ENCODE measurements at places on chromosomes 12 and 14.

DNA sequence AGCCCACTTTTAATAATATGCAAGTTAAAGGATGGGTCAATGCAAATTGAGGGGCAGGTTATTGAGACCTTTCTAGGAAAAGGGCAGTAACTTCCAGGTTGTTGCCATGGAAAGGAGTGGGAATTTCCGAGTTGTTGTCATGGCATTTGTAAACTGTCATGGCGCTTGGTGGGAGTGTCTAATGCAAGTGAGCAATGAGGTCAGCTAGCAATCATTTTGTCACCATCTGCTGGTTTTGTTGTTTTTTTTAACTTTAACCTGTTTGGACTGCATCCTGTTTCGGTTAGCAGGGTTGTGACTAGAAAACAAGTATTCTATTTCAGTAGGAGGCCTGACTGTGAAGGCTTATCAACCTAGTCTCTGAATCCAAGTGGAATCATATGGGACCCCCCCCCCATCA lies 85.8 kb upstream of the TSPAN11 start:
- peak; percentile 37 for DNase-seq

GRCh38 chr12:1906579-1906978 lies 11.9 kb downstream of the CACNA2D4 start:
- DNase-seq, result no peak

DNA sequence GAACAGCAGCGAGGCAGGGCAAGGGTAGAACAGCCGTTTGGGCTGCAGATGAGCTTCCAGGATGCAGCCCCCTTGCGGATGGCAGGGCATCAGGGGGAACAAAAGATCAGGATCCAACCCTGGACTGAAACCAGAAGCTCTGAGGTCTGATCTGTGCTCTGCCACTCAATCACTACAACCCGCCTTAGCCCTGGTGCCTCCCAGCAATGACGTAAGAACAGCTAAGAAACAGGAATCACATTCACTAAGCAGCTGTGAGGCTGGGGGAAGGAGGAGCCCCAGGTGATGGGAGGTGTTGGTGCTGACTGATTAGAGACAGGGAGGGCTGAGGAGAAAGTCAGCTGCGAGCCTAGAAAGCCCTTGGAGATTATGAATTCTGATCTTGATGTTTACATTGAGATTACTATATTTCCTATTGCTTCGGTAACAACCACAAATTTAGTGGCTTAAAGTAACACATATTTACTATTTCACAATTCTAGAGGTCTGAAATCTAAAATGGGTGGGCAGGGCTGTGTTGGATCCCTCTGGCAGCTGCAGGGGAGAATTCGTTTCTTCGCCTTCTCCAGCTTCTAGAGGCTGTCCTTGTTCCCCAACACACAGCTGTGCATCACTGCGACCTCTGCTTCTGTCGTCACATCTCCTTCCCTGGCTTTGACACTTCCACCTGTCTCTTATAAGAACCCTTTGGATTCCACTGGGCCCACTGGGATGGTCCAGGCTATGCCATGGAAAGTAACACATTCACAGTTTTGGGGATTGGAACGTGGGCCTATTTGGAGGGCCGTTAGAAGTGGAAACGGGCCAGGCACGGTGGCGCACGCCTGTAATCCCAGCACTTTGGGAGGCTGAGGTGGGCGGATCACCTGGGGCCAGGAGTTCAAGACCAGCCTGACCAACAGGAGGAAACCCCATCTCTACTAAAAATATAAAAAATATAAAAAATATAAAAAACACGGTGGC lies 6.1 kb upstream of the CD9 start:
- DNase-seq, result peak; percentile 56

DNA sequence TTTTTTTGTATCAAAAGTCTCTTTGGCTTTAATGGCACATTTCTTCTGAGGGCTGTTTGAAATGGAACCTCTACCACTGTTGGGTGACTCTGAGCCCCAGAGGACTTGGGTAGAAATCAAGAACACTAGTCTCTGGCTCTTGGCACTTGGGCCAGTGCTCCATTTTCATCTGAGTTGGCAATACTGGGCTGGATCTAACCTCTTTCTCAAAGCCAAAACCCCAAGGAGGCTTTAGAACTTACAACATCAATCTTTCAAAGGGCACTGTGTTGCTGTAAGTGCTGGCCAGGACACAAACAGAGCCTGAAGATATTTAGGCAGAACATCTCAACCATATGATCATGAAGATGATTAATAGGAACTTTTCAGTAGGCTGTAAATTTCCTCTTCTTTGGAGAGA lies 34.0 kb upstream of the PLEKHG7 start:
- DNase-seq, result no peak

DNA sequence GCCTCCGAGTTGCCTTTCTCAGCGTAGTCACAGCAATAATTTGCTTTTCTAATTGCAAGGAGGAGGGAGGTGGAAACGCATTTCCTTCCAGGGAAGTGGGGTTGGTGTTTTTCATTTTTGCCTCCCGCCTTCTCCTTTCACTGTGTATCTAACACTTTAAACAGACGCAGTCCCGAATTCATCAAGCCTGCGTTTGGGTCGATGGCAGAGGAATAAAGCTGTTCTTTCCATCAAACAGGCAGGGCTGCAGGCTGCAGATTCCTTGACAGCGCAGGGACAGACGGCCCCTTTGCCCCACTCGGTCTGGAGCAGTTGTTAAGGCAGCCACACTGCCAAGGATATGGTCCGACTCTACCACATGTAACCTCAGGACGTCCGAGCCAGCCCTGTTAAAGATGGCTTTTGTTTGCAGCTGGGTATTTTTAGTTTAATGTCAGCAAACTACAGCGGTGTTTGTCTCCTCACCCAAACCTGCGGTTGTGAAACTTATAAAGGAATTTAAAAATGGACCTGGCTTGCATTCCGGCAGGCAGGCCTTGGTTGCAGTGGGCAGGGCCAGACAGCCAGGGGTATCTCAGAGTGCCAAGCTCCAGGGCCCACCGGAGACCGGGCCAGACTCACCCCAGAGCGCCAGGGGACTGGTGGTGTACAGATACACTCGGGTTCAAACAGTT lies 2.1 kb downstream of the CHST11 start:
- no peak for DNase-seq

- peak; percentile 96 for DNase-seq
These were observed 27.6 kb upstream of the GALNT9 start for GRCh38 chr12:132356691-132357622.

DNA sequence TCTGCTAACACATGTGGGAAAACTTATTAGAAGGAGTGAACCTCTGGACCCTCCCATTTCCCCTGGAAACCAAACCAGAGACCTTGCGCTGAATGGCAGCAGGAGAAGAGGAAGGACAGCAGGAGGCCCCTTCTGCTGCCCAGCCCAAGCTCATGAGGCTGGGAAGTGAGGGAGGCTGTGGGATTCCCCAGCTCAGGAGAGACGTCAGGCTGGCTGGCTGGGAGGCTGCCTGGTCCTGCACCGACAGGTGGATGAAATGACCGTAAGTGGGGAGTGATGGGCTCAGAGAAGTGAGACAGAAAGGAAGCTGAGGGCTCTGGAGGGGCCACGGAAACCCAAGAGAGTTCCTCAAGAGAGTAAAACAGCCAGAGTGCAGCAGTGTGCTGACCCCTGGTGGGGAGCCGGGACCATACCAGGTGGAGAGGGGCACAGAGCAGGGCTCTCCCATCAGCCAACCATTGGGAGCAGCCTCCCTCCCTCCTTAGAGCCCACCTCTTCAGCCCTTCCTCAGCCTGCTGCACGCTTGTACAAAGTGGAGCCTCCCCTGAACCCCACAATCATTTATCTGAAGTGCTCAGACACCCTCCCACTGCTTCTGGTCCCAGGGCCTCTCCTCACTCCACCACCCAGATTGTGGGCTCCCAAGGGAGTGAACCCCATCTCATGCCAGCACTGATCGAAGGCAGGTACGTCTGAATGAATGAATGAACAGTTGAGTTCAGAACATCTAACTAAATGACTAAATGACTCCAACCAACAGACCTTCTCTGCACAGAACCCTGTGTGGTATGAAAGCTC lies 14.0 kb downstream of the TAMALIN start:
- DNase-seq, result peak; percentile 72

GRCh38 chr14:74846168-74846567 lies 29.8 kb downstream of the PROX2 start:
- no peak for DNase-seq

GRCh38 chr12:101207086-101207780 lies 2.8 kb downstream of the SLC5A8 start:
- no peak for DNase-seq

DNA sequence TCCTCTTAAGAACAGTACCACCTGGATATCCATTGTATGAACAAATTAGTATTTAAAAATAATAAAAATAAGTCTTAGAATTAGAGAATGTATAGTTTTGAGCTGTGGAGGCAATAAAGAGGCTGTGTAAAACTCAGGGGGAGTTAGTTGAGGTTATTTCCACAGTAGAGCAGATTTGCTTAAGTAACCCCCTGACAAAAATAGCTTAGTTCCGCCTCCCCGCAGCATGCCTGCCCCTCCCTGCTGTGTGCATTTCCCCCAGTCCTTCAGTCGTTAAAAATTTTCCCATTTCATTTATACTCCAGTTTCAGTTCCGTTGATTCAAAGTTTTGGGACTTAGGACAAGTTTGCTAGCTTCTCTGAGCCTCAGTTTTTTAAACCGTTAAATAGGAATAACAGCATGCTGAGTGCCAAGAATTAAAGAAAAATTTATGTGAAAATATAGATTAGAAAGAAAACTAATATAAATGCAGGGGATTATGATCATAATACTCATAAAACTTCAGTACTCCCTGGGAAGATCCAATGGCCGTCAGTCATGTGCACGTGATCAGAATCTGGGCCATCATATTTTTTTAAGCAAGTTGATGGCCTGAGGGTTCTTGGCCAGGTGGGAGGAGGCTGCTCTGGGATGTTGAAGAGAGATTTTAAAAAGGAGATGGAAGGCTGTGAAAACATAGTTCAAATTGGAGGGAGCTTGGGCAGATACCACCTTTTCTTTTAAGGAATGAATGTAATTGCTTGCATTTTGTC lies 14.5 kb upstream of the SLC38A2 start:
- DNase-seq, result no peak

DNA sequence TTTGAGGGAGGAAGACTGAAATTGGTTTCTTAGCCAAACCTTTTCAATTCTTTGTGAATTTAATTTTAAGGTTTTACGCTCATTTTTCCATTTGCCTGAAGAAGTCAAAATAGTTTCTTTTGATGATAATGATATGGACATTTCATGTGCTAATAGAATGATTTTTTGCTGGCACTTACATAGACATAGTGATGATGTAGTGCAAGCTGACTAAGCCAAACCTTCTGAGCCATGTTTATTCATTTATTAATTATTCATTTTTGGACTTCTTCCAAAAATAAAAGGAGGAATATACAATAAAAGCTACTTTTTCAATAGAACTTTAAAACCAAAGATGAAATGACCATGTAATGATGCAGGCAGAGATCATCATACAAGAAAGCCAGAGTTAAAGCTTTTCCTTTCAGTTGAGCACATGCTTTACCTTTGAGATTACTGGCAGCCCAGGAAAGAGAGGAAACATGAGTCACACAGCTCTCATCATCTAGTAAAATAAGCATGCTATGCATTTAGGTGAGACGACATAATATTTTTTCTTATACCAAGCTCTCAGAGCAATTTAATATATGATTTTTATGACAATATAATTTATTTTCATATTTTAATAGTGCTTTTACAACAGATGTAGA lies 24.8 kb downstream of the KCNA1 start:
- DNase-seq, result no peak

GRCh38 chr12:2980630-2981029 lies 21.4 kb downstream of the TEAD4 start:
- DNase-seq, result no peak

Data from NCI-H2171 treated with DMSO at 0.1 percent for 48 hours (cell line).